Posterior vena cava (tissue), 2 donors: ENCODE measurements at places on chromosomes 11 and 22. TPM values are rescaled to one million over a fixed set of nuclear protein-coding genes. Genes with fewer than 3 reads are reported as not detected.

Gene CNIH2
- total RNA-seq, result not detected

Gene PRR14L
- 36.7 TPM for total RNA-seq

Gene SHISA8
- total RNA-seq, result not detected

Gene GNAZ
- total RNA-seq, result 37.0 TPM

Gene FAM181B
- total RNA-seq, result 0.67 TPM

DNA sequence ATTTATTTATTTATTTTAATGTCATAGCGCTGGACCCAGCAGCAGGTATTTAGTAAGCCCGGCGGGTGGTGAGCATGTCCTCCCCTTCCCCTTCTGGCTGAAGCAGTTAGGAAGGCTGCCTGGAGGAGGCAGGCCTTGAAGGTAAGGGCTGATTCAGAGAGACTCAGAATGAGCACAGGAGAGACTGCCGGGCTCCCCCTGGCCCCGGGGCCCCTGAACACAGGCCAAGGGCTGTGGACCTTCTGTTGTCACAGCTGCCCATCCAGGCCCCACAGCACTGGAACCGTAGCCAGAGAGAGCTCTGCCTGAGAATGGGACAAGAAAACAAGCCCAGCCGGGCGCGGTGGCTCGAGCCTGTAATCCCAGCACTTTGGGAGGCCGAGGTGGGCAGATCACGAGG lies 52.8 kb downstream of the KCNJ4 start:
- DNase-seq, result peak; percentile 77

DNA sequence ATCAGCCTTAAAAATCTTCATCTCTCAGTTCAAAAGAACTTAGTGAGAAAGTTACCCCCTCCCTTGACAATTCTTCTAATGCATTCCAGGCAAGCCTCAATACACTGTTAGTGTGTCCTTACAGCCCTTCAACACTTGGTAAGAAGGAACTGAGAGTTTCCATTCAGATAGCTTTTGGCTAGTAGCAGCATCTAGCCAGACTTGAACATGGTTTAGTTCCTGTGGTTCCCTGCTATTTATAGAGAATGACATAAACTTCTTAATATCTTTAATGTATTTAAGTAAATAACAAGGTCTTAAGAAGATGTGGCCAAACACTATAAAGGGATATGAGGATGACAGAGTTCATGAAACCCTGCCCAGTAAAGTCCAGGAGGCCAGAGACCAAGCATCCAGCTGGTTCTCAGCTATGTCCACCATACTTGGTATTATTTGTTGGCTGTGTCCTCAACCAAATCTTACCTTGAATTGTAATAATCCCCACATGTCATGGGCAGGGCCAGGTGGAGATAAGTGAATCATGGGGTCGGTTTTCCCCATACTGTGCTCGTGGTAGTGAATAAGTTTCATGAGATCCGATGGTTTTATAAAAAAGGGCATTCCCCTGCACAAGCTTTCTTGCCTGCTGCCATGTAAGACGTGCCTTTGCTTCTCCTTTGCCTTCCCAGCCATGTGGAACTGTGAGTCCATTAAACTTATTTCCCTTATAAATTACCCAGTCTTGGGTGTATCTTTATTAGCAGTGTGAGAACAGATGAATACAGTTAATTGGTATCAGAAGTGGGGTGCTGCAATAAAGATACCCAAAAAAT lies 132.4 kb downstream of the LARGE1 start:
- DNase-seq, result no peak

GRCh38 chr11:134638796-134639430 lies 226.9 kb upstream of the B3GAT1 start:
- no peak for DNase-seq
